ENCODE measurements at places on chromosomes 5 and 9.
A peak's percentile ranks its signal among the peaks of the same experiment; 100 is the strongest.

GRCh38 chr5:150461231-150461630 is 11.7 kb upstream of the RPS14 start:
- peak; percentile 51 for DNase-seq

DNA sequence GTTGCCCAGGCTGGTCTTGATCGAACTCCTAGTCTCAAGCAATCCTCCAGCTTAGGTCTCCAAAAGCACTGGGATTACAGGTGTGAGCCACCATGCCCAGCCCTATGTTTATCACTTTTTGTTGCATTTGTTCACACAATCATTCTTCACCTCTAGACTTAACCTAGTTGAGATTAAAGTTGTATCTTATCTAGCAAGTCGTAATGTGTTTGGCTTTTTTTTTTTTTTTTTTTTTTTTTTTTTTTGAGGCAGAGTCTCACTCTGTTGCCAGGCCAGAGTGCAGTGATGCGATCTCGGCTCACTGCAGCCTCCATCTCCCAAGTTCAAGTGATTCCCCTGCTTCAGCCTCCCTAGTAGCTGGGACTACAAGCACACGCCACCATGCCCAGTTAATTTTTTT is 90.2 kb upstream of the C9orf72 start:
- peak; percentile 75 for DNase-seq

GRCh38 chr5:171520300-171521174 is 101.1 kb downstream of the FGF18 start:
- DNase-seq = no peak

DNA sequence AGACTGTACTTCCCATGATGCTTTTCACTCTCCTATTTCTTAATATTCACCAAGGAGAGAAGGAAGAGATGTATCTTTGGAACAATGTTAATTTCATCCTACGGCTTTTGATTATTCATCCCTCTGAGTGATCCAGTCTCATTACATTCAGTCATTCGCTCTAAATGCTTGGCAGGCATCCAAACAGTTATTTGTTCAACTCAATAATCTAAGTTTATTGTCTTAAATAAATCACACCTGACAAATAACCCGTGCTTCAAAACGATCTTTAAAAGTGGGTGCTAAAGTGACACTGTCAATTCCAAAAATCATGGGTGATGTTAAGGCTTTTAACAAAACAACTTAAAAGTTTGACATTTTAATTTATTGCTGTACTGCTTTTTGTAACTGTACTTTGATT is 233.1 kb downstream of the RASEF start:
- no peak for DNase-seq

DNA sequence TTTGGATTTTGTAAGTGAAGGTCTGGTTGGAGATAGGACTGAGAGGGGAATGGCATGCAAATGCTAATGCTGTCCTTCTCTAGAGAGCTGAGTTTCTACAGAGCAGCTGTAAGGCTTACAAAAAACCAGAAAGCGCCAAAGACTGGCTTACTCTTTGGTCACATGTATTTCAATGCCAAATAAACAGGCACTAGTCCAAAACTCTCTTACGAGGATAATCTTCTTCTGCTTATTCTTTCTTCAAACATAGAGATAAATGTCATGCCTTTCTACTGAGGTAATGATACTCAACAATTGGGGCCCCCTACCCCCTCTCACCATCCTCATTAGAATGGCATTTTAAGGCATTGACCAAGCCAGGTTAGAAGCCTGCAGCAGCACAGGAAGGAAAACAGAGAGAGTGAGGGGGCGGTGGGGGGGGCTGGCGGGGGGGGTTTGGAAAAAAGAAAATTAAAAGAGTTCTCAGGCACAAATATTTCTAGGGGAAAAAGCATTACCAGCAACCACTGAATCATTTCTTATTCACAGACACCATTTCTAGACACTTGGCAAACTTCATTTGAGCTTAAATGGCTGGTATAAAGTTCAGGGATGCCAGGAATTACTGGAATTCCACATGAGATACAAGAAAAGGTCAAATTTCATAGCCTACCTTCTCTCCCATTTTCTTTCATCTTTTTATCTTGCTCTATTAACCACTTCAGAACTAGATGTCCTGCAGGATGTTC is 34.0 kb downstream of the PUM3 start:
- DNase-seq = peak; percentile 30

- DNase-seq = no peak
Observed at GRCh38 chr5:42636425-42636824, 120.2 kb upstream of the CCDC152 start.

All from large intestine (tissue), 12 donors.